G401 (cell line): ENCODE measurements at places on chromosomes 4 and X.

GRCh38 chr4:140108243-140108642 is 45.7 kb downstream of the MAML3 start:
- DNase-seq, result no peak

GRCh38 chr4:15784959-15785634 is 7.0 kb downstream of the CD38 start:
- DNase-seq, result no peak

- DNase-seq, result no peak
These were observed 1.3 kb downstream of the FAM149A start for GRCh38 chr4:186105647-186106321.

DNA sequence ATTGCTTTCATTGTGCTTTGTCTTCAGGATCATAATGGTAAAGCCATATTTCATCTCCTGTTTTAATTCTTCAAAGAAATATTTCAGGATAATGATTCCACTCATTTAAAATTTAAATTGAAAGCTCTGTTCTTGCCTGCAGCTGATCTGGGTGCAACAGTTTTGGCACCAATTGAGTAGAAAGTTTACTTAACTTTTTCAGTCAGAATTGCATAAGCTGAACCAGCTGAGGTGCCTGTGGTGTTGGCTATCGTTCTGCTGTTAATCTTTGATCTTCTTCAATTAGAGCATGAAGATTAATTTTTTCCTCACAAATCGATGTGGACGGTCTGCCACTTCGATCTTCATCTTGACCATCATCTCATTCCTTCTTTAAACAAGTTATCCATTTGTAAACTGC is 49.6 kb downstream of the MAGEB16 start:
- no peak for DNase-seq
